Activated CD4-positive, alpha-beta T cell treated with anti-CD3 and anti-CD28 coated beads, Interleukin-2, amount 10 ng/mL, durations not matched to agents 7 days and 5 days (primary cell): ENCODE measurements at places on chromosomes 1 and 21. TPM values are rescaled to one million over a fixed set of nuclear protein-coding genes. Genes with fewer than 3 reads are reported as not detected.

DNAI4 gene
- total RNA-seq = 4.2 TPM

DNA sequence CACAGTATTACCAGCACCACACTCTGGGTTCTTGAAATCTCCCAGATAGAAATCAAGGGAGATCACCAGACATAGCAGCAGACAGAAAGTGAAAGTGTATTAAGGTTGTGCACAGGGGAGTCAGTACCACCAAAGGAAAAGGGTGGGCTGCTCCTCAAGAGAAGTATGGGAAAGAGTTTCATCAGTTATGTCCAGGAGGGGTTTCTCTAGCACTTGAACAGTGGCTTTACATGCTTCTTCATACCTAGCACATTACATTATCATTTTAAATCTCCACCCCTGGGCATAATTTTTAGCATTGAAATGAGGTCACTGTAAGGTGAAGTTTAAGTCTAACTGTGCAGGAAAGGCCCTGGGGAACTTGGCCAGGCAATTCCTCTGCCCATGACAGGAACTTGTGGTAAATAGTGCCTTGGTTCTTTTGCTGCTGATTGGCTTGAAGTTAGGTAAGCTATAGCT lies 601.0 kb downstream of the NUF2 start:
- no peak overlapping the region for H3K4me3 ChIP-seq
- DNase-seq = no peak
- H3K36me3 ChIP-seq = no peaks in the 10 kb centered on the region
- H3K27ac ChIP-seq = no peak overlapping the region
- H3K4me1 ChIP-seq = no peaks in the 10 kb centered on the region

RBM11 gene
- 1.8 TPM for total RNA-seq

SFN gene
- 3.0 TPM for total RNA-seq

KRTAP21-2 gene
- not detected for total RNA-seq

DNA sequence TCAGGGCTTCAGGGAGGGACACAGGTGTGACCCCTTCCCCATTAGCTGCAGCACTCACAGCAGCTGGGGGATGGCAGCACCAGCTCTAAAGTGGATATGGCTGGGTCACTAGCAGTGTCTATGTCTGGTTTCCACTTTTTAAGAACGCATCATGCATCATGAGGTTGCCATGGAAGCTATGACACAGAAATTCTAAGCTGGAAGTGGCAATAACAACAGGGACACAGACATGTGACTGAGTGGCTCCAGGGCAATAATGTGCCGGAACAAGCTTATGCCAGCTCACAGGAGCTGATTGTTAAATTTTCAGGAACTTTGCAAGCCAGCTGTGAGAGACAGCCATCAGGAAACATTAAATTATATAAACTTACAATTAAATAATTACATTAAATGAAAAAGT lies 51.2 kb upstream of the NFASC start:
- no peak for DNase-seq
- no peaks in the 10 kb centered on the region for H3K36me3 ChIP-seq
- peaks cover 16% of the 10 kb centered on the region for H3K27me3 ChIP-seq
- H3K4me3 ChIP-seq = no peak overlapping the region
- H3K4me1 ChIP-seq = no peaks in the 10 kb centered on the region
- H3K27ac ChIP-seq = no peak overlapping the region

C1orf185 gene
- total RNA-seq = not detected

DNA sequence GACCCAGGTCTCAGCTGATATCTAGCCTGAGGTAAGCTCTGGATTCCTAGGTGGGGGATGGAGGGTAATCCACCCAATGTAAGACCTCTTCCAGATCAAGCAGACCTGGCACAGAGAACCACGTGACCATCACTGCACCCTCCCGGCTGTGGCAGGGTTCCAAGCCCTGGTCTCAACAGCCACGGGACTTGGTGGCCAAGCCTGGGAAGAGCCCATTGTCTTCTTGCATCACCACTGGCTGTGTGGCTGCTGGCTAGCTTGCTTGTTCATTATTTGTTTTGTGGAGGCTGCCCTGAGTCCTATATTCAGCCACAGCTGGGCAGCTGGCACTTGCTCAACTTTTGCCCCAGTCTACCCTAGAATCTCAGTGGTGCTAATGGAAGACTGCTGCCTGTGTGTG lies 24.1 kb upstream of the NFASC start:
- DNase-seq = no peak
- H3K4me1 ChIP-seq = no peaks in the 10 kb centered on the region
- no peak overlapping the region for H3K27ac ChIP-seq
- no peaks in the 10 kb centered on the region for H3K36me3 ChIP-seq

DNA sequence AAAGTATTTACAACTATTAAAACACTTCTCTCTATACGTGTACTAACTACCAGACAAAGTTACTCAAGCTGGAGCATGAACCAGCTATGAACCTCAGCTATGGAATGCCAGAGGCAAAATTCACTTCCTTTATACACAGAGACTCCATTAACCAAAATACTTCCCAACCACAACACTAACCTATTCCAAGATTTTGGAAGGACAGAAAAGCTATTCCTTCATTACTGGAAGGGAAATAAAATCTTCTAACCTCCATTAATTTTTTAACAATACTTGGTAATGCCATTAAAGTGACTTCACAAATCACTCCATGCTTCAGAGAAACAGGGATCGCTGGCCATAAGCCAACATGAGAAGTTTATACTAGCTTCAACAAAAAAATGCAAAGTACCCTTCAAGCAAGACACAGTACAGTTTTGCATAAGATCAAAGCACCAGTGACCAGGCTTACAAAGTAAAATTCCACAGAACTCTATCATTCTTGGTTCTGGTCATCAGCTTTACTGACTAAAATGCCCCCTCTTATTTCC lies 58.0 kb downstream of the PUM1 start:
- DNase-seq = no peak
- peaks cover 45% of the 10 kb centered on the region for H3K4me1 ChIP-seq
- H3K36me3 ChIP-seq = peaks cover 41% of the 10 kb centered on the region
- no peak overlapping the region for H3K27ac ChIP-seq

RGS13 gene
- not detected for total RNA-seq
